ENCODE measurements at places on chromosomes 6 and 20. TPM values are rescaled to one million over a fixed set of nuclear protein-coding genes. Genes with fewer than 3 reads are reported as not detected.
A peak's percentile ranks its signal among the peaks of the same experiment; 100 is the strongest.

ASIP gene
- total RNA-seq: not detected

ENPP4 gene
- 3.6 TPM for total RNA-seq

TMEM244 gene
- not detected for total RNA-seq

DLL1 gene
- 2.7 TPM for total RNA-seq

RCAN2 gene
- total RNA-seq: 5.5 TPM

COL21A1 gene
- total RNA-seq: not detected

CCN5 gene
- total RNA-seq: not detected

TINAG gene
- not detected for total RNA-seq

MAFB gene
- total RNA-seq: 0.52 TPM

SERINC1 gene
- 50.5 TPM for total RNA-seq

ROMO1 gene
- 143 TPM for total RNA-seq

HNF4A gene
- not detected for total RNA-seq

MUCL3 gene
- not detected for total RNA-seq

PTPRT gene
- not detected for total RNA-seq

- DNase-seq: no peak
These were observed 275.5 kb upstream of the SGK1 start for GRCh38 chr6:134593442-134593841.

GRCh38 chr6:125927761-125928160, 28.8 kb upstream of the HINT3 start:
- DNase-seq: no peak

GRCh38 chr6:136401749-136402148, 112.1 kb upstream of the BCLAF1 start:
- DNase-seq: no peak

GRCh38 chr6:35057449-35058357, 83.4 kb downstream of the TCP11 start:
- no peak for DNase-seq

DNA sequence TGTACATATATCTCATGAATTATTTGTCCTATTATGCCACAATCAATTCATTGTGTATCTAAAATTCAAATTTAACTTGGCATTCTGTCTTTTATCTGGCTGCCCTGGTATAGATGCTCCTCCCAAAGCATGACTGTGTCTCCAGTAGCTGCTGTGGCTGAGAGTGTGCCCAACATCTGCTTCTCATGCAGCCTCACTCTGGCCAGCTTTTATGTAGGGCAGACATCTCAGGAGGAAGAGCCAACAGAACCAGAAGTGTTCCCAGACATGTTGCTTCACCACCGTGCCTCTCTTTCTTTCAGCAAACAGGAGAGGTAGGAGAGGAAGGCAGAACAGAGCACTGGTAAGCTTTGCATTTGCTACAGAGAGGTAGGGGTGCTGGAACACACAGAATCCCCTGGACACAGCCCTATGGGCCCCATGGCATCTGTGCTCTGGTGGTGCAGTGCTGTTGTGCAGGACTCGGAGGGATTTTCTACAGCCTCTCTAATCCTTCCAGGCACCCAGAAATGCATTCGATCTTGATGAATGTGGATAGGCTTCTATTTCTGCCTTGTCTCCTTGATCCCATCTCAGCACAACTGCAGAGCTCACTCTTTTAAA, 637.1 kb downstream of the UTRN start:
- DNase-seq: peak; percentile 36

DNA sequence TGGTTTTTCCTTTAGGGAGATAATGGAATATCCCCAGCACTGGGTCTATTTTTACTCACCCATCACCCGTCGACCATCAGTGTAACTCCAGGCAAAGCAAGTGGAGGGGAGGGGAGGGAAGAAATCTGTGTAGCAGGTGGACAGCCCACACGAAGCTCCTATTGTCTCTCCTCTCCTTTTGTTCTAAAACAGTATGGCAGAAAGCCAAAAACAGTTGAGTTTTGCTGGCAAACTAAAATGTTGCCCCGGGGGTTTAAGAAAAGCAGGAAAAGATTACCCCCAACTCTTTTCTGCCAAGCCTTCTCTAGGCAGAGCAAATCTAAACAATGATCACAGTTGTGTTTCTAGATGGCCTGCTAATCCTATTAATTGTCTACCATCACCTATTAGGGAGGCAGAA, 89.7 kb downstream of the PREP start:
- no peak for DNase-seq

DNA sequence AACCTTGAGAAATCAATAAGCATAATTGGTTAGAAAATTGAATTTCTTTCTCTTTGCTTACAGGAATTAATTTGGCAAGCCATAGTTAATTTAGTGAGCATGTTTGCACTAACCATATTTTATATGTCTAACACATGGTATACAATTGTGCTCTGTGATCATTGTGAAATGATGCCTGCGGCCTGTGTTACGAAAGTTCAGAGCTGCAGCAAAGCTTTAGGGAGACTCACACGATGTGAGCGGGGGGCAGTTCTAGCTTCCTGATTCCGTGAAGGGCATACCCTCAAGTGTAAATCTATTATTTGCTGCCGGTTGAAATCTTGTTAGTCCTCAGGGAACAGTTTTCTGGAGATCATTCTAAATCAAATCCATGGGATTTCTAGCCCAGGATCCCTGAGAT, 25.5 kb upstream of the ADTRP start:
- DNase-seq: no peak

- no peak for DNase-seq
These were observed 286.7 kb upstream of the CDYL start for GRCh38 chr6:4489538-4489937.

GRCh38 chr6:133040094-133040802, 200.9 kb upstream of the EYA4 start:
- no peak for DNase-seq

DNA sequence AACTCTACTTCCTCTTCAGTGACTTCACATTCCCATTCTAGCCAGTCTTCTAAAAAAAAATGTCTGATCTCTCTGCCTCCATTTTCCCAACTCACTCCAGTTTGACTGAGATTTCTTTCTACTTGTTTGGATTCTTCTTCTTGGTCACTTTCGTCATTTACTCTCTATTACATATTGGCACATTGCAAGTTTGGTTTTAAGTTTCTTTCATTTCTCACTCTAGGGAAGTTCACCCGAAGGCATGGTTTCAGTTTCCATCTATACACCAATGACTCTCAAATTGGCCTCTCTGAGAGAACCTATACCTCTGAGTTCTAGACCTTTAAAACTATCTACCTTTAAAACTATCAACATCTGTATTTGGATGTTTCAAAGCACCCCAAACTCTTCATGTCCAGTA, 51.3 kb downstream of the CD109 start:
- no peak for DNase-seq

DNA sequence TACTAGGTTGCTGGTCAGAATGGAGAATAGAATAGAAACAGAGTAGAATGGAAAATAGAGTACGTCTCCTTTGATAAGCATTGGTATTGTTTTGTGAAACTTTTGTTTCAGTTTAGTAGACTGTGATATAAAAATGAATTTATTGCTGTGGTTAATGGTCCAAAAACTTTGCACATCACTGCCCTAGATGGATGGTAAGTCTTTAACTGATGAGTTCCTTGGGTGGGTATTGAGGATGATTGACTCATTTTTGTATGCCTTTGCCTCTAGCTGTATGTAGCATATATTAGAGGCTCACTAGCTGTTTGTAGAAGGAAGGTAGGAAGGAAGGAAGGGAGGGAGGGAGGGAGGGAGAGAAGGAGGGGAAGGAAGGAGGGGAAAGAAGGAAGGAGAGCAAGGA, 48.3 kb downstream of the ZDHHC14 start:
- DNase-seq: no peak

DNA sequence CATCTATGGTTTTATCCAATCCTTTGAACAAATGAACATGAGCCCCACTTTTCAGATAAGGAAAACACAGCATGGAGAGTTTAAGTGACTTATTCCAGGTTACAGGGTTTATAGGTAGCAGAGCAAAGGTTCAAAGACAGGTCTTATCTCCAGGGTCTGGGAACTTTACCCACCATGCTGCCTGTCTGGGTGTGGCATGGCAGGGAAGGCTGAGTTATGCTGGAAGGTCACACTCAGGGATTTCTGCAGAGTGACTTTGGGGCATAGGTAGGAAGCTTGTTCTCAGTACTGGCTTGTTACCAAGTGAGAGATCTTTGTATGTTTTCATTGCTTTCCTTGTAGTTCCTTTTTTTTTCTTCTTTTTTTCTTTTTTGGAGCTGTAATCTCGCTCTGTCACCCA, 1.8 kb downstream of the ZNF831 start:
- DNase-seq: no peak

DNA sequence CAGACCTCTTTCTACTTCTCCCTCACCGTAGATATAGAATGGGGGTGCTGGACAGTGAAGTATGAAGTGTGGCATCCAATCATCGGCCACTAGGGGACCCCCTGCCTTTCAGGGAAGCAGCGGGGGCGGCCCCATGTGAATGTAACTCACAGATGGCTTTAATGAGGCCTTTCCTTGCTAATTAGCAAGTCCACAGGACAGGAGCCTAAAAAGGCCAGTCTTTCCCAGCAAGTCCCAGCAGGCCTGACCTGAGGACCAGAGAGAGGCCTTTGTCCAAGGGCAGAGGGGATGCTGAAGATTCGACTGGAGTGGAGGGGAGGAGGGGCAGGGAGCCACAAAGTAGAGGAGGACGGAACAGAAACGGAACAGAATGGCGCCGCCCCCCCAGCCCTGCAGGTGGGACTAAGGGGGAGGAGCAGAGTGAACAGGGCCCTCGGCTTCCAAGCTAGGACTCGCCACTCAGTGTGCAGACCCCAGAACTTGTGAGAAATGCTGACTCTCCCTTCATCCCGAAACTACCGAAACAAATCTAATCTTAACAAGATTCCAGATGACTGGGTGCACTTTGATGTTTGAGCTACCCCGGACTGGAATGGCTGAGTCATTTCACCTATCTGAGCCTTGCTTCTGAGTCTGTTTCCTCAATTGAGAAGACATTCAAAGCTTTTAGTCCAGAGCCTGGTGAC, 5.8 kb downstream of the C6orf132 start:
- DNase-seq: peak; percentile 28

DNA sequence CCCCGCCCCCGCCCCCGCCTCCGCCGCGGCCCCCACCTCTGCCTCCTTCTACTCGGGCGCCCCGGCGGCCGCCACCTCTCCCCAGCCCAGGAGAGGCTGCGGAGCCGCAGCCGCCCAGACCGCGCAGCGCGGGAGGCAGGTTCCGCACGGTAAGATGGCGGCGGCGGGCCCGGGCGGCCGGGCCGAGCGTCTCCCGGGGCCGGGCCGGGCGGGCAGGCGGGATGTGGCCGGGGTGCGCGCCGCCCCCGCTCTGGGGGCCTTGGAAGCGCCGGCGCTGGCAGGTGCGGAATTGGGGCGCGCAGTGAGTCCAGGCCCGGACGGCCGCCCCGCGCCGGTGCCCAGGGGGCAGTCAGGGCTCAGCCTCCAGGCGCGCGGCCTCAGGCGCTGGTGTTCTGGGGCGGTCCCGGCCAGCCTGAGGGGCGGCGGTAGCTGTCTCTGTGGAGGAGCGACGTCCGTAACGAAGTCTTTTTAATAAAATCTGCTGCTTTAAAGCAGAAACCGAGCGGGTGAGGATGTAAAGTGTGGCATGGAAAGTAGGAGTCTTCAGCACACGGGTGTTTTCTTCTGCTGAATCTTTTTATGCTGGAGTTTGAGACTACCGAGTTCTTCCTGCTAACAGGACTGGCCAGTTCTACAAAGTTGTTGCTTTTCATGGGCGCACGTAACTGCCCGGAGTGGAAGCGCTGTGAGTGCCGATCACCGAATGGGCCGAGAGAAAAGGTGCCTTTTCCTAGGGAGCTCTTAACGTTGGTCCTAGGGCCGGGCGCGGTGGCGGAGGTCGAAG, at the start of gene GID8:
GID8 (plus strand) TSS at position 43 of the 784 bp plus-strand sequence. CDS start 3,356 bp downstream, outside the sequence.
- peak; percentile 56 for DNase-seq

- DNase-seq: no peak
These were observed 204.0 kb downstream of the PTPRK start for GRCh38 chr6:128316258-128316929.

DNA sequence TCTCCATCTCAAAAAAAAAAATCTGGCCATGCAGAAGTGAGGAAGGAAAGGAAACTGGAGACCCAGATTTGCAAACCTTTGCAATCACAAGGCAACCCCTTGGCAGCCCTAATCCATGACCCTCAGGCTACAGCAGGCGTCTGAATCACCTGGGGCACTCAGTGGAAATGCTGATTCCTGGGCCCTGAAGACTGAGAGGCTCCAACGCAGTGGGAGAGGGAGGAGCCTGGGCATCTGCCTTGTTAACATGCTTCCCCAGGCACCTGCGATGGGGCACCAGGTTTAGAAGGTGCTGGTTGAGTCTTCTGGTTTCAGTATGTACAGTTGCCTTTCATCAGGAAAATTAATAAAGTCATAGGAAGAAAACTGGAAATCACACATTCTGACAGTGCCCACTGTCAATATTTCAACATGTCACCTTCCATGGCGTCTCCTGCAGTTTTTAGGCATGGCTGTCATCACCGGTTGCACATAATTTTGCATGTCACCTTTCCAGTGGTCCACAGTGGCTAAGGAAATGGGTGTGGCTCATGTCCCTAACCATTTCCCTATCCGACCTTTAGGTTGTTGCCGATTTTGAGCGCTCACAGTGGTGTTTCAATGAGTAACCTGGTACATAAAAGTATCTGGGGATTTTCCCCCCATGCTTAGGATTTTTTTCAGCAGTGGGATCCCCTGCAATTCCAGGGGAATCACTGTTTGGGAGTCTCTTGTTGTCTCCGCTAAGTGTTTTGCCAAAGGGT, 56.9 kb downstream of the PREX1 start:
- no peak for DNase-seq

DNA sequence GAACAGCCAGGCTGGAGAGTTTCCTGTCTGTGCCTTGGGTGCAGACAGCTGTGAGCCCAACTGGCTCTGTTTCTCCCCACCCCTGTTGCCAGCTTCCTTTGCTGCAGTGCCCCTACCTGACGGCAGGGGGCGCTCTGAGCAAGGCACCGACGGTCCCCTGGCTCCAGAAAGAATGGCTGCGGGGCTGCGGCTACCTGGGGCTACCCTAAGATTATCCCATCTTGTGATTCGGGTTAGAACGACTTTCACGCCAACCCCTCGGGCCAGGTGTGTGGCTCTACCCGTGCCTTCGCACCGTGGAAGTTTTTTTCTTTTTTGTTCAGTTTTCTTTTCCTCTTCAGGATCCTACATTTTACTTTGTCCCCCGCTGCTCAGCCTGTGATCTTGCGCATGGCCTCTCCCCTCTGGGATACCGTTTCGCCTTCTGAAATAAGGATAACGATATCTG, 33.4 kb upstream of the AAR2 start:
- peak; percentile 61 for DNase-seq

GRCh38 chr6:139508023-139508422, 133.6 kb upstream of the CITED2 start:
- DNase-seq: no peak

- no peak for DNase-seq
These were observed 21.5 kb downstream of the ZNF337 start for GRCh38 chr20:25675161-25675560.
